ENCODE measurements at places on chromosomes 6 and 20.
A peak's percentile ranks its signal among the peaks of the same experiment; 100 is the strongest.

DNA sequence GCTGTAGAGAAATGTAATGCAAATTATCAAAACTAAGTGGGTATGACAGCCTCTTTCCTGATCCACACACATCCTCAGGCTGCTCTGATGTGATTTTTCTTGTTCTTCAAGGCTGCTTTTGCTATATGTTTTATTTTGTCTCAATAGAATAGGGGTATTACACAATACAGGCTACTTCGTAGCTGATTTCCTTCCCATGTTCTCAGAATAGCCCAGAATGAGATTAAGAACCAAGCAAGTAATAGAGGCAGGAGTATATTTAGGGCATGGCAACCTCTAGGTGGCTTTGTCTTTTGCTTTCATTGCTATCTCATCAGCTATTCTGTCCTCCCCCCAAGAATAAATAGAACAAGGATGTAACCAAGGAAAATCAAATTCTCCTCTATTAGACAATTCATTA lies 241.8 kb downstream of the ALDH8A1 start:
- DNase-seq: no peak

- no peak for DNase-seq
Measured at GRCh38 chr6:14660806-14661579, 543.4 kb downstream of the CD83 start.

DNA sequence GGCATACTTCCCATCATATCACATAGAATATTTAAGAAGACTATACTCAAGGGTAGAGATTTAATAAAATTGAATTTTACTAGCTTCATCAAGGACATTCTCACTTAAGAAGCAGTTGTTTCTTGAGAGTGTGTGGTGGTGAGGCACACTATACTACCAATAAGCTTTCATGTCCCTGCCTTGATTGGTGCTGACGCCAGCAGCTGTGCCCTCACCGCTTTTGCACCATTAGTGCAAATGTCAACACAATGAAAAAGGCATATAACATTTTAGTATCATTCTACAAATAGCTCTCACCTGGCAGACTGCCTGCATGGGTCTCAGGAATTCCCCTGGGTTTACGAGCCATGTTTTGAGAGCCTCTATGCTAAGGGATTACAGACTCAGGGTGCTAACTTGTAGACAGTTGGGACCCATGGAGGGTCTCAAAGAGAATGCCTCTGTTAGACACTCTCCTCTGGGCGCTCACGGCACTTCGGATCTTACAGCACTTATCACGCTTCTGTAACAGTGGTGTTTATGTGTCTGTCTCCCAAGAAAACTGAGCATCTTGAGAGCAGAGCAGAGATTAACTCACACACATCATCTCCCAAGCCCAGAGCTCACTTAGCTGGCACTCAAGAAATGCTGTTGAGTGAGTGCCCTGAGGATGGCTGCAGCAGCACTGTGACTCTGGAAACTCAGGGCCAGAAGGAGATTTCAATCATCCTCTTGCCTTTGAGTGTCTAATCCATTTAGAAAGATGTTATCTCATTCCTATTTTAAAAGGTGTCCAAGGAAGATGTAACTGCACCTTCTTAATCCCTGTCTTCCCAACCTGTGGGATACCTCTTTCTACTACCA lies 143.3 kb upstream of the GPR6 start:
- DNase-seq: peak; percentile 91

DNA sequence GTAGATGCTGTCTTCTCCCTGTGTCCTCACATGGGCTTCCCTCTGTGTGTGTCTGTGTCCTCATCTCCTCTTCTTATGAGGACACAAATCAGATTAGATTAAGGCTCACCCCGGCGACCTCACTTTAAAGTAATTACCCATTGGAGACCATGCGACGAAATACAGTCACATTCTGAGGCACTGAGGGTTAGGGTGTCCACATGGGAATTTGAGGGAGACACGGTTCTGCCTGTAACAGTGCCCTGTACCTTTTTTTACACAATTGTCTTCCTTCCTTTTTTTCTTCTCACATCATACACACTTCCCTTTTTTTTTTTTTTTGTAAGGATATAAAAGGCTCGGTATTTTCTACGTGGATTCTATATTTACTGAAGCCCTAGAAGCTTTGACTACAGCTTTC lies 48.9 kb downstream of the DEK start:
- no peak for DNase-seq

GRCh38 chr6:131062241-131063027 lies 611 bp downstream of the EPB41L2 start:
- no peak for DNase-seq

DNA sequence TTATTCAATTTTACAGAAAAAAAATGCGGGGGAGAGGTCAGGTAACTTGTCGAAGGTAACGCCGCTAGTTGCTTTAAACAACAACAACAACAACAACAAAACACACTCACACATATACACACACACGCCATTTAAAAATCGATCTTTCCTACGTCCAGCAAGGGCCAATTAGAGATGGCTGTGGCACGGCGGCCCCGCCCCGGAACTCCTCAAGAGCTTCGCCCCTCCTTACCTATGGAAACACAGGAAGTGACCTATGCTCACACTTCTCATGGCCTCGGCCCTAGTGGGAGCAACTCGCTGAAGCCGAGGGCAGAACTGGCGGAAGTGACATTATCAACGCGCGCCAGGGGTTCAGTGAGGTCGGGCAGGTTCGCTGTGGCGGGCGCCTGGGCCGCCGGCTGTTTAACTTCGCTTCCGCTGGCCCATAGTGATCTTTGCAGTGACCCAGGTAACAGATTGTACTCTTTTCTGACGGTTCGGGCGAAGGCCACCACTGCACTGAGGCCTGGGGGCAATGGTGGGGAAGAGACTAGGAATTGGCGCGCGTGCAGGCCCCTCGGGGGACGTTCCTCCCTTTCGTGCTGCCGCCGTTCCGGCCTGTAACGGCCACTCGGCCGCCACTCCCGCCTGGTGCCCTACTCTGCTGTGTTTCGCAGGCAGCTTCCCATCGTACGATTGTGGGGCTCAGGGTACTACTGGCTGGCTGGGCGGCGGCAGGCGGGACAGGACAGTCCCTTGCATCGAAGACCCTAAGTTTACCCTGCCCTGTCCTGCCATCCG lies at the start of gene TBP:
Gene TBP (plus strand): TSS at position 357 of the 783 bp plus-strand sequence. CDS start 2,661 bp downstream, outside the sequence.
- peak; percentile 98 for DNase-seq

- peak; percentile 56 for DNase-seq
Measured at GRCh38 chr6:107186047-107186446, 70.7 kb upstream of the BEND3 start.

DNA sequence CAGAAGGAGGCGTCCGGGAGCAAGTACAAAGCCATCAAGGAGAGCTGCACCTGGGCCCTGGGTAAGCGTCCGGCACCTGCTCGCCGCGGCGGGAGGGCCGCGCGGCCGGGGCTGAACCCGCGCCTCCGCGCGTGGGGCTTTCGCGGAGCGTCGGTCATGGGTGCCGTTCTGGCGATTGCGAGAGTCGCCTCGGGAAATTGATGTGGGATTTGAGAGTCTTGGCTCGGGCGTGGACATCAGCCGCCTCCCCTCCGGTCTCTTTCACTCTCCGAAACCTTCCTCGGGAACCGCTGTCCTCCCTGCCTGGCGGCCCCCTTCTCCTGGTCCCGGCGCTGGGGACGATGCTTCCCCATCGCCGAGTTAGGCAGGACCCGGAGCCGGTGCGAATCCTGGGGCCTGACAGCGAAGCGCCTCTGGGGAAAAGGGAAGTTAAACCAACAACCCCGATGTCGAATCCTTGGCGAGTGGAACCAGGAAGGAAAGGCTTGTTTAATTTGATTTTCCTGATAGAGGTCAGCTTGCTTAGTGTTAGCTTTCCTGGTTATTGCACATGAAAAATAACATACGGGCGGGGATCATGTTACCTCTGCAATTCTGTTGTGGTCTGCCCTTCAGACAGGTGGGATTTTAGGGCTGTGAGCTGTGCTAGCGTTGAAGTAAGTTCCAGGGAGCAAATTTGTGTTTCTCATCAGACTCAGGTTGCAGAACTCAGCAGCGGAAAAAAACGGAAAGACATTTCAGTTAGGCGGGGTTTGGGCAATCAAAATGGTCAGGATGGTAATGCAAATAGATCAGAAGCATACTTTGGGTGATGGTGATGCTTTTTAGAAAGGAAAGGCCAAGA lies 594 bp downstream of the ARFGEF3 start:
- peak; percentile 78 for DNase-seq

All from DMS79 treated with DMSO at 0.1 percent for 48 hours (cell line).